ENCODE measurements at places on chromosomes 12 and 14.

DNA sequence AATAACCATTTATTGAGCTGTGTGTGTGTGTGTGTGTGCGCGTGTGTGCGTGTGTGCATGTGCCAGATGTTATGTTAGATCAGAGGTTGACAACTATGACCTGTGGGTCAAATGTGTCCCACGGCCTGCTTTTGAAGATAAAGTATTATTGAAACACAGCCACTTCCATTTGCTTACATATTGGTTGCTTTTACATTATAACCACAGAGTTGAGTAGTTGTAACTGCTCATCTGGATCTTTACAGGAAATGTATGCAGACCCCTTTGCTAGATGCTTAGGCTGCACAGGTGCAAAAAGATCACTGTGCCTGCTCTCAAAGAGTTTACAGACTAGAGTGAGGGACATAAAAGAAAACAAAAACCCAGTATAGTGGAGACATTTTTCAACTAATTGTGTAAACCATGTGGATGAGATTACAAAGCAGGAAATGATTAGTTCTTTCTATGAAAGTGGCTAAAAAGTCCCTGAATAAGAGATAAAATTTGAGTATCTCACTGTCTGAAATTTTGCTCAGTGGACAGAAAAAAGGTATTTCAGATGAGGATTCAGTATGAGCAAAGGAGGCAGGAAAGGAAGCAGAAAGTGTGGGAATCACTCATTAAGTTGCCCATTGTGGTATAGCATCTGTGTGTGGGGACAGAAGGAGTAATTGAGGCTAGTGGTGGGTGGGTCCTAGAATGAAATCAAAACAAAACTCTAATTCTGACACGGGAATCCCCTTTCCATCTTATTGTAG, 188.4 kb downstream of the PAH start:
- peak; percentile 58 for DNase-seq

- DNase-seq = peak; percentile 44
These were observed 6.4 kb downstream of the SLC15A4 start for GRCh38 chr12:128817111-128818015.

DNA sequence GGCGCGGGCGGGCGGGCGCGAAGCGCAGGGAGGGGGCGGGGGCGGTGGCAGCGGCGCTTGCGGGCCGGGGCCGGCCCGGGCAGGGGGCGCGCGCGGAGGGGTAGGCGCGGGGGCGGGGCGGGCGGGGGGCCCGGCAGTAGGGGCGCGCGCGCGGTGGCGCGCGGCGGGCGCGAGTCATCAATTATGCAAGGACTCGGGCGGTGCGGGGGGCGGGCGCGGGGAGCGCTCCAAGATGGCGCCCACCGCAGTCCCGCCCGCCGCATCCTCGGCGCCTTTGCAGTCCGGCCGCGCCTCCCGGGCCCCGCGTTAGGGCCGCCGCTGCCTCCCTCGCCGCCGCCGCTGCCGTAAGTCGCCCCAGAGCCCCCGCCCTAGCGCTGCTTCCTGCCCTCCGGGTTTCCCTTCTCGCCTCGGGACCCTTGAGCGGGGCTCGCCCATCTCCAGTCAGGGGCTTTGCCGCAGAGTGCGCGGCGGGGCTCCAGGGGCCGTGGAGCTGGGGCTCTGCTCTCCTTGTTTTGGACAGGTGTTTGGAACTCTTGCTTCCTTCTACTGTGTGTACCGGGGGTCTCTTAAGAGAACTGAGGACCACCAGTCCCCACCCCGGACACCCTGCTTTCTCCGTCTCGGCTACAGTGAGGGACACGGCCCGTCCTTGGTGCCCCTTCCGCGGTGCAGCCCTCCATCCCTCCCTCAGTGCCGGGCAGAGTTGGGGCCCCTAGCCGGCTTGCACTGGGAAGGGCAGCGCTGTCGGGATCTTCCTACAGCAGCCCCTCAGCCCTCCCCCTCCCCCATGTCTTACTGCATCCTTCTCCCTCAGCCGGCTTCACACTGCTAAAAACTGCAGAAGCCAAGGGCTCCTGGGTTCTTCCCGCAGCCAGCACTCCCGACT, at the start of gene SCN8A:
Gene SCN8A (plus strand): TSS at position 218 of the 886 bp plus-strand sequence. CDS start 71,585 bp downstream, outside the sequence.
- DNase-seq = peak; percentile 42

DNA sequence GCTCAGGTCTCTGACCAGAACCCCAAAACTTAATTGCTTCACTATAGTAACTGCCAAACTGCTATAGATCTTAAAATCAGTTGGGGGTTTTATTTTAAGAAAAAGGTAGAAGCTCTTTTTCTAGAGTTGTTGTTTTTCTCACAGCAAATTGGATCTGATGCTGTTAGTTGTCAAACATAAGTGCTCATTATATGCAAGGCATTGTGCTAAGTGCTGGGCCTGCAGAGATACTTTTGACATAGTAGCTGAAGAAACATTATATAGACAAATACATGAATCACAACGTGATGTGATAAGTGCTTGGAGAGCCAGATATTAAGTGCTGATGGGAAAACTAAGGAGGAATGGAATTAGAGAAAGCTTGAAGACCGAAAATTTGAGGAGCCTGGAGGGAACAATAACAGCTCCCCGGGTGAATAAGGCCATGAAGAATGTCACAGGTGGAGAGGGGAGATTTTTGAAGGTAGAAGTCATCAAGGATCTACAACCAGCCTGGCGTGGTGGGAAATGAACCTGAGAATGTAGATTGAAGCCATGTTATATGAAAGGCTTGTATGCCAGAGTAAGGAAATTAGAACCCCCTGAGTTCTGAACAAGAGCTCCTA, 126.5 kb downstream of the DYRK2 start:
- DNase-seq = no peak

DNA sequence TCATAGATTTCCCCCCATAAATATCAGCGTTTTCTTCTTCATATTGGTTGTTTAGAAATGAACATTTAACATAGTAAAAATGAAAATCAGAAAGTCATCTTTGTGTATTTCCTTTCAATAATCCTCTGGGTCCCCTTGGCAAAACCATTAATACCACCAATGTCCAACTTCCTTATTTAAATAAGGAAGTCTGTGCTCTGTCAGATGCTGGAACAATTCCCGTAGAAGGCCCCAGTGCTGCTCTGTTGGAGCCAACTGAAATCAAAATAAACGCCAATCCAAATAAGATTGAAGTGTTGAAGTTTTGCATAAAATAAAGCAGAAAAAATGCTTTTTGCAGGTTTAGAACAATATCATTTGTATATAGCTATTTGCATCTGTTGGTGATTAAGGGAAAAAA, 93.1 kb downstream of the PPM1H start:
- DNase-seq = no peak

DNA sequence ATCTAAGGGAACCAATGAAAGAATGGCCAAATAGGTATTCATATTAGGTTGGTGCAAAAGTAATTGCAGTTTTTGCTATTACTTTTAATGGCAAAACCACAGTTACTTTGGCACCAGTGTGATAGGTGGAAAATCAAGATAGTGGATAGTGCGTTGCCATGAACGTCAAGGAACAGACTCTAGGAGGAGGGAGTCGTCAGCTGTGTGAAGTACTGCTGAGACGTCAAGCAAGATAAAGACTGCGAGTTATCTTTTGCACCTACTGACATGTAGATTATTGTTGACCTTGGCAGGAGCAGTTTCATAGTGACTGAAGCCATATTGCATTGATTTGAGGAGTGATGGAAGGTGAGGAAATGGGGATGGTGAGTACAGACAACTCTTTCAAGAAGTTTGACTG, 8.3 kb downstream of the YLPM1 start:
- no peak for DNase-seq

GRCh38 chr14:69152181-69152901, 578 bp downstream of the DCAF5 start:
- DNase-seq = peak; percentile 62

GRCh38 chr12:79933532-79934264, 1.2 kb downstream of the PPP1R12A start:
- peak; percentile 43 for DNase-seq

DNA sequence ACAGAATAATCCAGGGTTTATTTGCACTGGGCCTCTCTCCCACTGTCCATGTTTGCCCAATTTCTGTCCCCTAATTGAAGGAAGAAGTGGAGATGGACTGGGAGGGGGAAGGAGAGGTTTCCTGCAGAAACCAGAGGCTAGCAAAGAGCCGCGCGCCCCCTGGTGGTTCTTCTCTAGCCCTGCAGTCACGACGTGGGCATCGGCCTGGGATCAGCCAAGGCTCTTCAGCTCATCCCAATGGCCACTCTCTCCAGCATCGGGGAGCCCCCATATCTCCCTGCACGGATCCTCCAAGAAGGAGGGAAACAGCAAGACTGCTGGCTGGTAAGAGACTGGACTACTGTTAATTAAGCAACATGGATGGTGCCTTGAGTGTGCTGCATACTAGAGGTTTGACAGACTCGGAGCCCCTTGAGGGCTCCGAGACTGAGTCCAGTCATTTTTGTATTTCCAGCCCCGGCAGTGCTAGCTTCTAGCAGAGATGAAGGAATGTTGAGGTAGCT, 18.7 kb downstream of the ZBTB39 start:
- DNase-seq = peak; percentile 75

- no peak for DNase-seq
These were observed 256.6 kb downstream of the PRKD1 start for GRCh38 chr14:29671034-29671433.

- peak; percentile 18 for DNase-seq
These were observed at the start of gene GMPR2 for GRCh38 chr14:24232645-24233537. GMPR2 (plus strand) TSS chr14:24232929; CDS start chr14:24233254, 325 bp downstream.

- no peak for DNase-seq
These were observed 10.6 kb downstream of the AREL1 start for GRCh38 chr14:74702293-74702692.

GRCh38 chr12:6084969-6085450, 39.5 kb downstream of the VWF start:
- no peak for DNase-seq

DNA sequence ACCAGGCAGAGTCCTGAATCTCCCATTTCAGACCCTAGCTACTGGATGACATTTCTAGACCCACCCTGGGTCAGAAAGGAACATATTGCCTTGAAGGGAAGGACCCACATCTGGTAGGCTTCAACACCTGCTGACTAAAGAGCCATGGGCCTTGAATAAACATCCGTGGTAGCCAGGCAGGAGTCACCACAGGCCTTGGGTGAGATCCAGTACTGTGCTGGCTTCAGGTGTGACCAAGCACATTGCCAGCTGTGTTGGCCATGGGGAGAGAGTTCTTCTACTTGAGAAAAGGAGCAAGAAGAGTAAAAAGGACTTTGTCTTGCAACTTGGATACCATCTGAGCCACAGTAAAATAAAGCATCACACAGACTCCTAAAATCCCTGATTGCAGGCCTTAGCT, 332.6 kb downstream of the SLC16A7 start:
- DNase-seq = no peak

GRCh38 chr14:95192311-95192710, 35.0 kb upstream of the DICER1 start:
- no peak for DNase-seq

- DNase-seq = no peak
These were observed 4.2 kb downstream of the ACYP1 start for GRCh38 chr14:75059642-75060041.

DNA sequence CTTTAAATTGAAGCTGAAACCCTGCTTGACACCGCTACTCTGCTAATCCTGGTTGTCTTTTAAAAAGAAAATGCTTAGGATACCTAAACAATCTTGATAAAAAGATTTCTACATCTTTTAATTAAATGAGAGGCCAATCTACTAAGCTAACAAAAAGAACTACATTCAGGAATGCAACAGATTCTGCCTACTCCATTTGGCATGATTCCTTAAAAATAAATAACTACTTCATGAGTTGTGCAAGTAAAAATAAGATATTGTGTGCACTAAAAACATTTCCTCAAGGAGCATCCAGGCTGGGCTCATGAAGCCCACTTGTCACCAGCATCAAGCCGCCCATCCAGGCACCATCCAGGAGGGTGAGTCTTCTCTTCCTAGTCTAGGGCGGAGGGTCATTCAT, 197.5 kb downstream of the PAX9 start:
- no peak for DNase-seq
